ENCODE measurements at places on chromosomes 7 and 10.

- DNase-seq, result no peak
Observed at GRCh38 chr10:35025916-35026315, 64.2 kb downstream of the CUL2 start.

DNA sequence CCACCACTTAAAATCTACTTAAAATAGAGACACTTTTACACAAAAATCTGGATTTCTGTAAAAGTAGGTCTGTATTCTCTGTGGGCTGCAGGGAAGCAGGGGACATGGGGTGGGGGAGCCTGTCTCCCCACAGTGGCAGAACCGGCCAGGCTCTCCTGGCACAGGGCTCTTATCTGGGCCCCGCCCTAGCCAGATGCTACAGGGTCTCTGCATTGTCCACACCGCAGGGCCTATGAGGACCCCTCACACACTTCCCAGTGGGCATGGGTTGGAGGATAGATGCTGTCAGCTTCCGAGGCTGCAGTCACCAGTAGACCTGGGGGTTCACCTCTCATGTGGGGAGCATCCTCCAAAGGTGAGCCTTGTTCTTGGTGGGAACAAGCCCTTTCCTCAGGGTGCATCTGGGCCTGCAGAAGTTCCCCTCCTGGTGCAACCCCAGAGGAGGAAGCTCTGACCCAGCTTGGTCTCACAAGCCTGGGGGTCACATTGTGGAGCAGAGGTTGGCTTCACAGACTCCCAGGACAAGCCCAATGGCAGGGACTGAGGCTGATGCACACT, 15.4 kb upstream of the MYL7 start:
- DNase-seq, result no peak

DNA sequence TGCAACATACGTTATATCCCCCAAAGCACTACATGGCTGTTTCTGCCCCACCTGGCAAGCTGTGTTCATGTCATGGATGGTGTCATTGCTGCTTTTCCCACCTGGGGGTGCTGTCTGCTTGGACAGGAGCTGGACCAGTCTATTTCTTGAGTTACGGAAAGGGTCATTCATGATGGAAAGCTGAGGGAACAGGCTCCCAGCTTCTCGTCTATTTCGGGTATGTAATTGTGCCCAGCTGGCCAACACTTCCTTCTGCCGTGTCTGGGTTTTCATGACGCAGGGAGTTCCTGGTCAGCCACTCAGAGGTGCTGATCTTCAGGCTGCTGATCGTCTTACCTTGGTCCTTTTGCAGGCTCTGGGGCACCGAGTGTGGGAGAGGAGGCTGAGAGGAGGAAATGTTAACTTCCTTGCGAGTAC, 8.6 kb downstream of the BTBD16 start:
- DNase-seq, result no peak

- no peak for DNase-seq
Observed at GRCh38 chr10:130959752-130960195, 351.7 kb downstream of the TCERG1L start.

Measured in tibial artery (tissue), 4 donors.